ENCODE measurements at places on chromosomes 6 and 20.
A peak's percentile ranks its signal among the peaks of the same experiment; 100 is the strongest.

- DNase-seq = no peak
These were observed 47.4 kb downstream of the TCP11 start for GRCh38 chr6:35093783-35094182.

GRCh38 chr20:8139899-8140298, 7.8 kb downstream of the PLCB1 start:
- no peak for DNase-seq

GRCh38 chr20:20761301-20761700, 48.9 kb upstream of the RALGAPA2 start:
- no peak for DNase-seq

- DNase-seq = no peak
These were observed 87.7 kb downstream of the TSHZ2 start for GRCh38 chr20:53059848-53060247.

DNA sequence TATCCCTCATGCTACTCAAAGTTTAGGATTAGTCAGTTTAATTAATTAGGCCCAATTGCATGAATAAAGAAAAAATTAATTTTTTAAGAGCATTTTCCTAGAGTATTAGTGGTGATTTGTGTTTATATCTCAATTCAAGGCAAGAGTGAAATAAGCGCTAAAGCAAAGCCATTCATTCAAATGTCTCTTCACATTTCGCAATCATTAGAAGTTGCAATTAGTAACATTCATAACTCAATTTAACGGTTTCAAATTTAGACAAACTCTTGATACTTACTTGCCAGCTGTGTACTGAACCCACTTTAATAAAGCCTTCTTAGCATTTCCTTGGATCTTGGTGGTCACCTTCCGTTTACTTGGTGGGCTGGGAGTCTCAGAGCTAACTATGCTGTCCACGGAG, 127.2 kb downstream of the SYNE1 start:
- no peak for DNase-seq

DNA sequence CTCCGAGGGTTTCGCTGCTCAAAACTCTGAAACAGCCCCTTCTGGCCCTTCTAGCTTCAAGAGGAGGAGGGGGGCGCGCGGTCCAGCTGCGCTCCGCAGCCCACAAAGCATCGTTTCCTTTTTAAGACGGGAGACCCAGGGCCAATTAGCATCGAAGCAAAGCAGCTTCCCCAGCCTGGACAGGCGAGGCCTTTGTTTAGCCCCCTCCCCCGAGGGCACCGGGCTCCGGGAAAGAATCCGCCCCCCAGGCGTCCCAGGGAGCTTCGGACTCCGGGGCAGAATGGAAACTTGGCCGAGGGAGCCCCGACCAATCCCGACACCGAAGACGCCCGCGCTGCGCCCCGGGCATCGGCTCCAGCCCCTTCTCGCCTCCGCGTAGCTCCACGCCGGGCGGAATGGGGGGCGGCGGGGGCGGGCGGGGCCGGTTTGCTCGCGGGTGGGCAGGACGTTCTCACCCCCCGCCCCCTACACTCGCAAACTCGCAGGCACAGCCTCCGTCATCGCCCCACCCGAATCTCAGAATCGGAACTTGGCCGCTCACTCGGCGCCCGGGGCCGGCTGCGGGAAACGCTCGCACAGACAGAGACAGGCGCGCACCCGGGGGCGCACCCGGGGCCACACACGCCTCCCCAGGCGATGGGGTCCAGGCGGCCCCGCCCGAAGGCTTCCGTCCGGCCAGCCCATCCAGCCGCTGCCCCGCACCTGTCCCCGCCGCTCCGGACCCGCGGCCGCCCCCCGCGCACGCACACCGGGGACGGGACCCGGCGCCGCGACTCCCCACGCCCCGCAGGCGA, 628 bp downstream of the NKAIN4 start:
- no peak for DNase-seq

GRCh38 chr20:21703717-21704407, 1.6 kb upstream of the PAX1 start:
- DNase-seq = no peak

- peak; percentile 56 for DNase-seq
These were observed 2.3 kb downstream of the CCND3 start for GRCh38 chr6:41939176-41939847.

DNA sequence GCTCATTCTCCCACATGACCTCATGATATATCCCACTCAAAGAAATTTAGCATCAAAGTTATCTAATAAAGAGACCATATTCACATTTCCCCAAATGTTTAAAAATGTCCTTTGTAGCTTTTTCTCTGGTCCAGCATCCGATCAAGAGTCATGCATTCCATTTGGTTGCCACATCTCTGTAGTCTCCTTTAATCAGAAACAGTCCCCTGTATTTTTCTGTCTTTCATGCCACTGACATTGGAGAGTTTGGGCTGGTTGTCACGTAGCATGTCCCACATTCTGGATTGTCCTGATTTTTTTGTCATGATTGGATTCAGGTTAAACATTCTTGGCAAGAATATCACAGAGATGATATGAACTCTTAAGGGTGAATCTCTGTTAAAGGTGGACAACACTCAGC, 55.7 kb downstream of the SNX5 start:
- DNase-seq = no peak

- DNase-seq = no peak
These were observed 196.5 kb upstream of the THBS2 start for GRCh38 chr6:169450097-169450496.

GRCh38 chr20:57252559-57253162, 13.8 kb downstream of the BMP7 start:
- no peak for DNase-seq

DNA sequence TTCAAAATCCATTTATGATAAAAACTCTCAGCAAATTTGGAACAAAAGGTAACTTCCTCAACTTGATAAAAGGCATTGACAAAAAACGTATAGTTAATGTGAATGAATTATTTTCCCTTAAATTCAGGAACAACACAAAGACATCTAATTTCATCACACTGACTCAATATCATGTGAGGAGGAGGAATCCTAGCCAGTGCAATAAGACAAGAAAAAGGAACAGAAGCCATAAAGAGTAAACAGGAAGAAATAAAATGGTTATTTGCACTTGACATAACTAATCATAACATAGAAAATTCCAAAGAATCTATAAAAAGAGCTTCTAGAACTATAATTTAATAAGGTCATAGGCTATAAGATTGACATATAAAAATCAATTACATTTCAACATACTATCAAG, 31.4 kb downstream of the CHD6 start:
- DNase-seq = no peak

- DNase-seq = no peak
These were observed 164.1 kb downstream of the ID4 start for GRCh38 chr6:20001286-20001685.

DNA sequence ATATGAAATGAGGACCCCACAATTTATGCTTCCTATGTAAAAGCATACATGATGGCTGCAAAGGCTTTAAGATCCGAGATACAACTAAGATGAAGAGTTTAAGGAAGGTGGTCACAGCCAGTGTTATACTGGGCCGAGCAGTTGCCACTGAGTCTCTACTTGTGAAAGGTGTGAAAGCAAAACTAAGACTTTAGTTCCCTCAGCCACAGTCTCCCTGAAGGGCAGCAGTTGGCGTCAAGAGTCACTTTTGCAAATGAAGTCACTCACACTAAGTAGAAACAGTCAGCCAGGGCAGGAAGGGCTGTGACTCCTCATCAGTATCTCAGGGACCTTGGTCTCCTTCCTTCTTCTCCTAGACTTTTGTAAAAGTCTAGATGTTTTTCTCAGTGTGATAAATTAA, 191.6 kb upstream of the MCHR2 start:
- peak; percentile 14 for DNase-seq

DNA sequence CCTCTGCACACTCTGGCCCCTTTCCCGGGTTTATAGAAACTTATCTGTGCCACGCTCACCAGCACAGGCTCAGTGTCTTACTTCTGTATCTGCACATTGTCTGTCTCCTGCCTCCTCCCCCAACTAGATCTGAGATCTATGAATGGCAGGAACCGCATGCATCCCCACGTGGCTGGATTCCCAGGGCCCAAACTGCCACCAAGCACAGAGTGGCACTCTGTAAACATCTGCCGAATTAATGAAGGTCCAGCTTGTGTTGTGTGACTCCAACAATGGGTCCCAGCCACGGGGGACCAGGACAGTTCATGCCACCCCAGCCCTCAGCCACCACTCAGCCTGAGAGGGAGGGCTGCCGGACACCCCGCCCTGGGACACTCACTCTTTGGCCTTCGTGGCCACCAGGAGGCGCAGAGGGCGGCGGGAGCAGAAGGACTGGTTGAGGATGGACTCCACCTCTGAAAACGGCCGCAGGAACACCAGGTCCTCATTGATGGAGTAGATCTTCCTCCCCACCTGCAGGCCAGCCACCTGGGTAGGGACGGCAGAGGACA, 171.1 kb downstream of the PREX1 start:
- no peak for DNase-seq

DNA sequence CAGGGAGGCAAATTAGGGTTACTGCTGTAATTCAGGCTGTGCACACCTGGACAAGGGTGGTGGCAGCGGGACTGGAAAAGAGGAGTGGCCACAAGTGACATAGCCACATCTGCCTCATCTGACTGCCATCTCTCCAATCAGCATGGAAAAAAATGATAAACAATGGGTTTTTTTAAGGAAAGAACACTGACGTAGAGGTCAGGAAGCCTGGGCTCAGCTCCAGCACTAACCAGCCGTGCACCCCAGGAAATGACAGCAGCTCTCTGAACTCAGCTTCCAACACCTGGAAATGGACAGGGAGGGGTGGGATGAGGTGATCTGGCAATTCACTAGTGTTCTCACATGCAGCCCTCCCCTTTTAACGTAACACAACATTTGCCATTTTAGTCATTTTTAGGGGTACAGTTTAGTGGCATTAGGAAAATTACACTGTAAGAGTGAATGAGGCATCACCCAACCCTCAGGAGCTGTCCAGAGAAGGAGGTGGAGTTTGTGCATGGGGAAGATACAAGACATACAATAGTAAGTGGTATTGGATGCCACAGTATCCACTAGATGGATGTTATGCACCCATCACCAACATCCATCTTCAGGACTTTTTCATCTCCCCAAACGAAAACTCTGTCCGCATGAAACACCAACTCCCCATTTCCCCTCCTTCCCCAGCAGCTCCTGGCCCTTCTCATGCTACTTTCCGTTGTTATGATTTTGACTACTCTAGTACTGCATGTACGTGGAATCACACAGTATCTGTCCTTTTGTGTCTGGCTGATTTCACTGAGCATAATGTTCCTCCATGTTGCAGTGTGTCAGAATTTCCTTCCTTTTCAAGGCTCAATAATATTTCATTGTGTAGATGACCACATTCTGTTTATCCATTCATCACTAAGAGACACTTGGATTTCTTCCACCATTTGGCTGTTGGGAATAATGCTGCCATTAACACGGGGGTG, 215.5 kb upstream of the ECI2 start:
- no peak for DNase-seq

GRCh38 chr6:116019428-116019827, 41.3 kb downstream of the FRK start:
- DNase-seq = no peak

GRCh38 chr20:54820392-54820791, 345.0 kb downstream of the DOK5 start:
- DNase-seq = no peak

- no peak for DNase-seq
These were observed 8.4 kb downstream of the FAM120B start for GRCh38 chr6:170314983-170315382.

- DNase-seq = no peak
These were observed 8.9 kb downstream of the ABRACL start for GRCh38 chr6:139037490-139037889.

- DNase-seq = no peak
These were observed 37.1 kb downstream of the GINS1 start for GRCh38 chr20:25444556-25444955.

- no peak for DNase-seq
These were observed 1.0 kb upstream of the RBM24 start for GRCh38 chr6:17280138-17280537.

Data from activated CD4-positive, alpha-beta T cell treated with anti-CD3 and anti-CD28 coated beads, Interleukin-2, Interleukin-4, amounts not matched to agents 100 ng/mL and 50 ng/mL, durations not matched to agents 16 hours and 8 hours (primary cell).